Thymus (tissue), 14 donors: ENCODE measurements at places on chromosomes 5 and 9.

DNA sequence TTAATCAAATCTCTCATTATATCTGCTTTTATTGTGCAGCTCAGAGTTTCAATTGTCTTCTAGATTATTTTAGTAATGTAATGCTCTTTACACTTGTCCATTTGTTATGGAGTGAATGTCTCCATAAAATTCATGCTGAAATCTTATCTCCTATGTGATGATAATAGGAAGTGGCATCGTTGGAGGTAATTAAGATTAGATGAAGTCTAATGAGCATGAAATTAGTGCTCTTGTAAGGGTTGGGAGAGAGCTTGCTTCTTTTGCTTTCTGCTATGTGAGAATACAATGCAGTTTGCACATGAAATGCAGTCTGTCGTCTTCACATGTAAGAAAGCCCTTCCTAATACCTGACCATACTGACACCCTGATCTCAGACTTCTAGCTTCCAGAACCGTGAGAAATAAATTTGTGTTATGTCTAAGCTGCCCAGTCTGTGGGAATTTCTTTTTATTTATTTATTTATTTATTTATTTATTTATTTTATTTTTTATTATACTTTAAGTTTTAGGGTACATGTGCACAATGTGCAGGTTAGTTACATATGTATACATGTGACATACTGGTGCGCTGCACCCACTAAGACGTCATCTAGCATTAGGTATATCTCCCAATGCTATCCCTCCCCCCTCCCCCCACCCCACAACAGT is 1399.2 kb upstream of the CDH6 start:
- no peak for DNase-seq

DNA sequence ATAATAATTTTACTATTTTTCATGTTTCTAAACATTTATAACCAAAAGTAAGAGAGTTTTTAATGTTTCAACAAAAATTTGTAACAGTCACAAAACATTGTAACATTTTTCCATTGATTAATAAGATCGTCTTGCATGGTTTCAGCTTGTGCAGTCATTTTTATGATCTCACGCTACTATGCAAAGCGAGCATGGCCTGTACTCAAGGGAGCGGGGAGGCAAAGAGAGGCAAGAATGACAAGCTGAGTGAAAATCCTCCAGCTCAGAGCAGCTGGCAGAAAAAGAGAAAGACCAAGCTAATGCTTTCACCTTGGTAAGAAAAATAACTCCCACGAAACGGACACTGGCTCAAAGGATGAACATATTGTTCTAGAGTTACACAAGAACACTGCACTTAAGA is 90.0 kb upstream of the SV2C start:
- no peak for DNase-seq

DNA sequence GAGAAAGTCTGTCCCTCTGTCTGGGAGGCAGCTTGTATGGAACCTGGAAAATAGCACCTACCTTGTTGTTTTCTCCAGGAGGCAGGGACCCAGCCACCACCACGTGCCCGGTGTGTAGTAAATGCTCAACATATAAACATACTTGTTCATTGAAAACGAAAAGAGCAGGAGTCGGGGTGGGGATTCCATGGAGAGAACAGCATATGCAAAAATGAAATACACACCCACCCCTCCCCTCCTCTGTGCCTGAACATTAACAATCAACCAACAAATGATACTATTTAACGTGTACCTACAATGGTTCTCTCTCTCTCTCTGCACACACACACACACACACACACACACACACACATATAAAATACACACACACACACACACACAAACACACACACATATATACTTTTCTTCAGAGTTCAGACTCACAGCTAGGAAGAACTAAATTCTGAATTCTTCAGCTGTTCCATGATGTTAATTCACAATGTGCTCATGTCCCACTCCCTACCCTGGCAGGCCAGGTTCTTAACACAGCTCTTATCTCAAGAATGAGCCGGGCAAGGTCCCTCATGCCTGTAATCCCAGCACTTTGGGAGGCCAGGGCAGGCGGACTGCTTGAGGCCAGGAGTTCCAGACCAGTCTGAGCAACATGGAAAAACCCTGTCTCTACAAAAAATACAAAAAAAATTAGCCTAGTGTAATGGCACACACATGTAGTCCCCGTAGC is 16.3 kb upstream of the DENND1A start:
- no peak for DNase-seq

GRCh38 chr5:72402381-72402890 is 82.3 kb downstream of the PTCD2 start:
- DNase-seq = no peak

DNA sequence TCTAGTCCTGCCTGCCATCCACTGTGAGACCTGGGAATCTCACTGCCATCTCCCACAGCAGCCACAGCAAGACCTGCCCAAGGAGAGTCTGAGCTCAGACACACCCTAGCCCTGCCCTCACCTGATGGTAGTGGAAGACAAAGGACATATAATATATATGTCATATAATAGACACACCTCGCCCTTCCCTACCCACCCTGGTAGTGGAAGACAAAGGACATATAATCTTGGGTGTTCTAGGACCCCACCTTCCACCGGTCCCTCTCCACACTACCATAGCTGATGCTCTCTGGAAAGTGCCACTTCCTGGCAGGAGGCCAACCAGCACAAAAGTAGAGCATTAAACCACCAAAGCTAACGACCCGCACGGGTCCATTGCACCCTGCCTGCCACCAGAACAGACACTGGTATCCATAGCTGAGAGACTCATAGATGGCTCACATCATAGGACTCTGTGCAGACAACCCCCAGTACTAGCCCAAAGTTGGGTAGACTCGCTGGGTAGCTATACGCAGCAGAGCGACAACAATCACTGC is 545.6 kb downstream of the CAAP1 start:
- no peak for DNase-seq
